ENCODE measurements at places on chromosomes 6 and 20.

- no peak for DNase-seq
Measured at GRCh38 chr6:132730560-132730959, 16.7 kb upstream of the VNN1 start.

DNA sequence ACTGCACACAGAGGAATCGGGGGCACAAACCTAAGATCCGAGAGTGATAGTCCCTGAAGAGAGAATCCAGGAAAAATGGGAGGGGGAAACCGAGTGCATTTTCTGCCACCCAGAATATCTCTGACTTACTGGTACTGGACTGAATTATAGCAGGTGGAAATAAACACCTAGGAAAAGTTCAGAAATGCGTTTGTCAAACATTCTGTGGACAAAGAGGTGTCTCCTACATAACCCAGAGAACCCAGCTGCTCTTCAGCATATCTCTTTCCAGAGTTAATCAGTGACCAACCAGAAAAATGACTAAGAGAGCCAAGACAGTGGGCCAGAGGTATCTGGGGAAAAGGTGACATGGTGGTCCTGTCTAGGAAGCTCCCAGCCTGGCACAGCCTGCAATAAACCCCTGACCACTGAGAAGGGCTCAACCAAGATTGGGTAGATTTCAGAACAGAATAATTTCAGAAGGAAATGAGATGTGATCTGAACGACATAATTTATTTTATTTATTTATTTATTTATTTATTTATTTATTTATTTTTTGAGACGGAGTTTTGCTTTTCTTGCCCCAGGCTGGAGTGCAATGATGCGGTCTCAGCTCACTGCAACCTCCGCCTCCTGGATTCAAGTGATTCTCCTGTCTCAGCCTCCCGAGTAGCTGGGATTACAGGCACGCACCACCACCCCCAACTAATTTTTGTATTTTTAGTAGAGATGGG lies 6.0 kb upstream of the VNN1 start:
- DNase-seq = no peak

DNA sequence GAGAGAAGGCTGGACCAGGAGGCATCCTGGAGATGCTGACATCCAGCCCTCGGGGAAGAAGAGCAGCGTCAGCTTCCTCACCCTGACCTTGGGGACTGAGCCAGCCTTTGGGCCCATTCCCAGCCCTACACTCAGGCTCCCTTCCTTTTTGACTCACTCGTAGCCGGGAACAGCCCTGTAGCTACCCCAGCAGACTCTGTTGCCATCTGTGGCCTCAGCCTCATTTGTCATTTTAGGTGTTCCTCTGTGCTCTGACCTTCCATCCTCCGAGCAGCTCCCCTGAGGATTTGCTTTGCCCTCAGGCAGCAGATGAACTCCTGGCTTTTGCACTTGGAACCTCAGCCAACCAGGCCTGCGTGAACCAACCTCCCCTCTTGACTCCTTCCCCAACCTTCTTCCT lies 67.5 kb downstream of the ELOVL2 start:
- DNase-seq = no peak

DNA sequence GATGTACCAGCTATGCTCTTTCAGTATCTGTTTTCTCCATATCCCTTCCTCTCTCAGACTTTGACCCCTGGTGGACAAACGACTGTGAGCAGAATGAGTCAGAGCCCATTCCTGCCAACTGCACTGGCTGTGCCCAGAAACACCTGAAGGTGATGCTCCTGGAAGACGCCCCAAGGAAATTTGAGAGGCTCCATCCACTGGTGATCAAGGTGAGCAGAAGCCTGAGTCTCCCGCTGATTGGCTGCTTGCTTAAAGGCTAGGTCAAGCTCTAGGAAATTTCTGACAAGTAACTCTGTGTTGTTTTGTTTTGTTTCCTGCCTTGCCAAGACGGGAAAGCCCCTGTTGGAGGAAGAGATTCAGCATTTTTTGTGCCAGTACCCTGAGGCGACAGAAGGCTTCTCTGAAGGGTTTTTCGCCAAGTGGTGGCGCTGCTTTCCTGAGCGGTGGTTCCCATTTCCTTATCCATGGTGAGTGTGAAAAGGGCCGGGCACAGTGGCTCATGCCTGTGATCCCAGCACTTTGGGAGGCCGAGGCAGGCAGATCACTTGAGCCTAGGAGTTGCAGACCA lies 28.6 kb downstream of the C6orf89 start:
- no peak for DNase-seq

DNA sequence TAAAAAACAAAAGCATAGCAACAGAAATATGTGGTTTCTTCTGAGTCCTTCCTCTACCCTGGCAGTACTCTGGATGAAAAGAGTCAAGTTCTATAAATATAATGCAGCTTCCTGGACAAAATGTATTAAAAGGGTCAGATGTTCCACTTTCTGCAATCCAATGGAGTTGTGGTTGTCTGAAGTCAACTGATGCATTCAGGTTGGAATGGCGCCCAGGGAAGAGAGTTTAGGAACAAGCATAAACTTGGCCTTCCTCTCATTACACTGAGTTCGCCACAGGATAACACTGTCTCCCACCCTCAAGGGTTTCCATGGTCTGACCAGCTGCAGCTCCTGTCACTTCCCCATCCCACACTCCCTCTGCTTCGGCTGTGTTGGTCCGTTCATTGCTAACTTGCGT lies 66.4 kb downstream of the PLEKHG1 start:
- peak; percentile 31 for DNase-seq

- peak; percentile 57 for DNase-seq
Measured at GRCh38 chr6:139762587-139763031, 388.2 kb upstream of the CITED2 start.

DNA sequence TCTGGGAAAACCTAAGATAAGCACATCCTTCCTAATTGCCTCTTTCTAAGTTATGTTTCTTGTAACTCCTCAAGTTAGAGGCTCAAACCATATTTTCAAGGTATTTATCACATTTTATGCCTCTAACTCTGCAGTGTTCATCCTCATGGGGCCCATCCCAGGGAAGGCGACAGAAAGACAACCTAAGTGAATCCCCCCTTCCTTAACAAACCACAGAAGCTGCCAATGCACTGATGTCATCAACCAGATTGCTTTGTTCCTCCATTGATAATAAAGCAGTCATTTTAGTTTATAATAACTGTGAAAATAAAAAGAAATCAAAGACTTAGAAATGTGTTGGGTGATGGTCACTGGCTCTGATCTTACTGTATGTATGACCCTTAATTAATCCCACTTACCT lies 119.5 kb upstream of the TCF21 start:
- DNase-seq = peak; percentile 64

- DNase-seq = no peak
Measured at GRCh38 chr6:46356543-46356942, 134.7 kb downstream of the RCAN2 start.

GRCh38 chr6:105769987-105770386 lies 316.1 kb upstream of the PRDM1 start:
- DNase-seq = peak; percentile 40

- no peak for DNase-seq
Measured at GRCh38 chr6:169853196-169854082, 102.0 kb downstream of the ERMARD start.

GRCh38 chr6:6826095-6826901 lies 237.8 kb downstream of the LY86 start:
- DNase-seq = no peak

- no peak for DNase-seq
Measured at GRCh38 chr6:165701005-165701404, 38.0 kb upstream of the PDE10A start.

DNA sequence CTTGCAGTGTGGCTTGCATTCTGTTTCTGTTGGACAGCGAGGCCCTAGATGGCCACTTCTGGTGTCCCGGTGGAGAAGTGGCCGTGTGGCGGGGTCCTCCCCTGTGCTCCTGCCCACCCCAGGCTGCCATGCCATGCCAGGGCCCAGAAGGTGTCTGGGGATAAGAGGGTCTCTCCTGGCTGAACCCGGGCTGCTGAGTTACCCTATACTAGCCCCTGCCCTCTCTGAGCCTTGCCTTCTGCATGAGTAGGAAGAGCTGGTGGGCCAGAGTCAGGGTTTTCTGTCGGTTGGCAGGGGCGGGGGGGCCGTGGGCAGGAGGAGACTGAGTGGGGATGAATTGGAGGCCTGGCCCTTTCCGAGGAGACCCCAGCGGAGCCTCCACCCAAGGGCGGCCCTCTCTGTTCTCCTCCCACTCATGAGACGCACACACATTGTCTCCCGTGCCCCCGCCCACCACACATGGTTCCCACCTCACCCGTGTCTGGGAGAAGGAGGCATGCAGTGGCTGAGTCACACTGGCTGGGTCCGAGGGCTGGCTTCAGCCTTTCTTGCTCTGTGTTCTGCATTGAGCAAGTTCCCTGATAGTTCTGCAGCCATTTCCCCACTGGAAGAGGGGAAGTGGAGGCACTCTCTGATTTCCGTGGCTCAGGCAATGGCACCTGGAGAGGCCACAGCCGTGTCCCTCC lies 24.6 kb downstream of the VSTM2L start:
- no peak for DNase-seq

DNA sequence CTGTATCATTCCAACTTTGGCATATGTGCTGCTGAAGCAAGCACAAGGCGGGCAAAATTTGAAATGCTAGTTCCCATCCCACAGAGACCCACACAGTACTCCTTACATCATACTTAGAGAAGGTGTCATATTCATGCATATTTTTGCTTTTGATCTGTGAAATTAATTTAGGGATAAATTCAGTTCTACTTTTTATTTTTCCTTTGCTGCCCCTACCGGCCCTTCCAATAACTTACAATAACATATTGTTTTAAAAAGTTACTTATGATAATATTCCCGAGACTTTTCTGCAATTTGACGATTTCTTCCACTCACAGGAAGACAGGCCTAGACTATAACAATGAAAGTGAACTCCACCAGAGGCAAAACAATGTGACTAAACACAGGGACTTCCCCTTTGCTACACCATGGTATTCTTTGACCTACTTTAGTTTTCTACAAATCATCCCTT lies 35.0 kb downstream of the SESN1 start:
- DNase-seq = no peak

DNA sequence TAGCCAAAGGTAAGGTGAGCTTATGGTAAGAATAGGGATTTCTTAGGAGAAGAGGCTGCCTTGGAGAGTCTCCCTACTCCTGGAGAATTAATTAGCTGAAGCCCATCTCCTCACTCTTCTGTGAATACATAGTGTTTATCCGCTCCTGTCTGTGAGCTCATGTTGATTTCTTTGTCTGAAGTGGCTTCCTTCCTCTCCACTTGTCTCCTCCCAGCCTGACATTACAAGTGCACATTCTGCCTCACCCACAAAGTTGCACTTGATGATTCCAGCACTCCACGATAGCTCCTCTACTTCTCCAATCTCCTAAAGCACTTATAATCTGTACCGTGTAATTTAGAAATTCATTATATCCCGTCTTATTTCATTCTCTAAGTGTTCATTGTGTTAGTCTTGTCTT lies 287.2 kb downstream of the QKI start:
- DNase-seq = no peak

- peak; percentile 55 for DNase-seq
Measured at GRCh38 chr20:41299899-41300298, 17.6 kb downstream of the ZHX3 start.

DNA sequence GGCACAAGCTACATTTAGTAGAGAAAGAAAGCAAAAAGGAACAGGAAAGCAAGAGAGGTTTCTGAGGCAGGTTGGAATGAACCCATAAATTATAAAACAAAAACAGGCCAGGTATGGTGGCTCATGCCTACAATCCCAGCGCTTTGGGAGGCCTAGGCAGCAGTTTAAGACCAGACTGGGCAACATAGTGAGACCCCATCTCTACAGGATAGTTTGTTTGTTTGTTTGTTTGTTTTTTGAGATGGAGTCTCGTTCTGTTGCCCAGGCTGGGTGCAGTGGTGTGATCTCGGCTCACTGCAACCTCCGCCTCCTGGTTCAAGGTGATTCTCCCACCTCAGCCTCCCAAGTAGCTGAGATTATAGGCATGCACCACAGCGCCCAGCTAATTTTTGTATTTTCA lies 49.0 kb downstream of the AFG1L start:
- DNase-seq = no peak

DNA sequence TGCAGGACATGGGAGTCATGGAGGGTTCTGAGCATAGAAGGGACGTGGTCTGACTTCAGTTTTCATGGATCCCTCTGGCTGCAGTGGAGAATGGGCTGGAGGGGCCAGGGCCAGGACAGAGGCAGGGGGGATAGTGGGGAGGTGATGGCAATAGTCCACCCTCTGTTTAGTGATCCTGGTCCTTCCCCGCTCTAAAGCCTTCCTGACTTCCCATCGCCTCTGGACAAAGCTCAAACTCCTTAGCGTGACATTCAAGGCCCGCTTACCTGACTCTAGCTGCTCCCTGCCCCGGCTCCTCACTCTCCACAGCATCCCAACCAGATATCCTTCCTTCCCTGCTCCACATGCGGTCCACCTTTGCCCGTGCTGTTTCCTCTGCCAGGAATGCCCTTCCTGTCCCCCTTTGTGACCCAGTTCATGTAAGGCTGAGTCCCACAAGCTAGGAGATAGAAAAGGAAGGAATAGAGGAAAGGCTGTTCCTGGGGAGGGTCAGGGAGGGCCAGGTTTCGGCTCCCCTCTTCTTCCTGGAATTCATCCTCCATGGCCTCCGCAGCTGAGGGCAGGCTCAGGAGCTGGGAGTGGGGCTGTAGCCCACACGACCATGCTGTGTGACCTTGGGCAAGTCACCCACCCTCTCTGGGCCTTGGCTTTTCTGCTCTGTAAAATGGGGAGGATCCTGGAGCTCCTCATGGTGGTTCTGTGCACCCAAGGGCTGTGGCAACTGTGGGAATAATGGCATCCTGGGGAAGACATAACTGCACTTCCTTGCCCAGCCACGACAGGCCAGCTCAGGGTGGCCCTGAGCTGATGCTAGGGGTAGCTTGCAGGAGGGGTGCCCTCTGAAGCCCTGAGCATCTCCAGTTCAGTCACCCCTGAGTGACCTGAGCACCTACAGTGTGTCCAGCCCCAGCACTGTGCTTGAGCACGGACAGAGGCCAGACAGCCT lies 116.1 kb downstream of the CEBPB start:
- DNase-seq = no peak

GRCh38 chr20:36116807-36117441 lies 37.6 kb upstream of the EPB41L1 start:
- peak; percentile 95 for DNase-seq

- peak; percentile 15 for DNase-seq
Measured at GRCh38 chr20:46894971-46895905, 595 bp downstream of the EYA2 start.

- no peak for DNase-seq
Measured at GRCh38 chr6:52209770-52210169, 23.6 kb downstream of the IL17A start.

GRCh38 chr6:47275640-47276039 lies 34.1 kb downstream of the TNFRSF21 start:
- DNase-seq = no peak

DNA sequence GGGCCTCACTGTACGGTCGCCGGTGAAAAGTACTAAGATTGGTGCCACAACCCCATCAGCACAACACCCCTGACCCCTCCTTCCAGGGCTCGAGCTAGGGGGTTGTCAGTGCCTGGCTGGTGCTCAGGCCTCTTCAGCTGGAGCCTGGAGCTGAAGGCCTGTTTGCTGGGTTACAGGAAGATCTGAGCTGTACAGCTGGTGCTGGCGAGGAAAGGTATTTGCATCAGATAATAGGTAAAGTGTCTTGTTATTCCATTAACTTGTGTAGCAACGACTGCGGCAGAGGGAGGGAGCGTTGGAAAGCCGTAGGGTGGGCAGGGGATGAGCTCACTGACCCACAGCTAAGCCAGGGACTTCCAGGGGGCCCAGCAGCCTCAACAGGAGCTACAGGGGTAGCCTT lies 15.8 kb upstream of the SIRPA start:
- DNase-seq = no peak

- DNase-seq = no peak
Measured at GRCh38 chr20:19761326-19761725, 3.3 kb downstream of the RIN2 start.

- DNase-seq = no peak
Measured at GRCh38 chr20:62624325-62624690, 18.0 kb upstream of the SLCO4A1 start.
